Epithelial cell of prostate (primary cell): ENCODE measurements at places on chromosomes 3 and 15.

DNA sequence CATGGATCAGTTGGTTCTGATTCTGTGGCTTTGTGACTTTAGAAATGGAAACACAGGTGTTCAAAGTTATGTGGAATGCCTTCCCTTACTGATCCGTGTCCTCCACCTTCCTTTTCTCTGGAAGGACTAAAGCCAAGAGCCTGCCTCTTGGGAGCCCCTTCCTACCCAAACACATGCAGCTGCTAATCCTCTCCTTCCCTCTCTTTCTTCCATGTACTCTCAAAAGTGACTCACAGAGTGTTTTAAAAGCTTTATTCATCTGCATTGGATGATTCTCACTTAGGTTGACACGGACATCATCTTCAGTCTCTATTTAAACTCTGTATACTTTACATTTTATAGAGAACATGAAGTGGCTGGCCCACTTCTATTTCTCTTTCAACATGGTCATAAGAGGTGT, 856.5 kb upstream of the ARPP21 start:
- DNase-seq, result no peak

GRCh38 chr3:29311795-29312194, 30.9 kb downstream of the RBMS3 start:
- DNase-seq, result no peak

GRCh38 chr3:43695443-43695842, 4.7 kb downstream of the ABHD5 start:
- no peak for DNase-seq

DNA sequence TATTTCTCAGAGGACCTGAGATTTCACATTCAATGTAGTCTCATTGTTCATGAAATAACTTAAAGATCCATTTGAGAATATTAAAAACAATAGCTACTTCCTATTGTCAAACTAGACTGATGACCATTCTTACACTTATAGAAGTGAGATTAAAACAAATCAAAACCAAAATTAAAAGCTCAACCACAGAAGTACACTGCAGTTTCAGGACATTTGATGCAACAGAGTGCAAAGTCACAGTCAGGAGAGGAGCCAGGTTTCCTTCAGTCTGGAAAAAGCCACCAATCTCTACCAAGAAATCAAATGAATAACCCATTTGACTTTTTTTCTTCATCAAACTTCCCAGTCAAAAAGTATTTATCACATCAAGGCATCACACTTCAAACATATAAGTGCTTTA, 5.5 kb downstream of the CCPG1 start:
- no peak for DNase-seq

DNA sequence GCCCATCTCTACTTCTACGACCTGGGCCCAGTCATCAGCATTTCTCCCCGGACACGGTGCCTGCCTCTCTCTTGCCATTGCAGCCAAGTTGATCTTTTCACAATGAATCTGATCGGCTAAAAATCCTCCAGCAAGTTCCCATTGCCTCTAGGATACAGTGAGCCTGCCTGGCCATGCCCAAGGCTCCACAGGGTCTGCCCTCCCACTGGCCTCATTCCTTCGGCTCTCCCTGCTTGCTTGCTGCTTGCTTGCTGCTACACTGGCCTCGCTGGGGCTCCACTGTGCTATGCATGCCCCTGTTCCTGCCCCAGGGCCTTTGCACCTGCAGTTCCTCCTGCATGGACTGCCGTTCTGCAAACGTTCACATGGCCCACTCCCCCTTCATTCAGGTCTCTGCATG, 2.0 kb downstream of the ABTB1 start:
- no peak for DNase-seq

DNA sequence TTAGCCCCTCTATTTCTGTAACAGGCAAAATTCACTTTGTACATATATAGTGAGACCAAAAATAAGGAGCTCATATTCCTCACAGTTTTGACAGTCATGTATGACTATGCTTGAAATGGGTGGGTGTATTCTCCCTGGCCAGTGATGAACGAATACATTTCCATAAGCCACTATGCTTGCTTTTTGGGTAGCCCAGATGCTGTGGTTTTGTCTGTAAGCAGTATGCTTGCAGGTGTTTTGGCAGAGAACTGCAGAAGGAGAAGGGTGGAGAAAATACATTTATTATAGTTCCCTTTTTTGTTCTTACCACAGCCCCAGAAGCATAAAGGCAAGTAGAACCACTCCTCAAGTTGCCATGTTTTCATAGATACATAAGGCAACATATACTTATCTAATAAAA, 131.2 kb downstream of the RBMS3 start:
- DNase-seq, result no peak

- DNase-seq, result no peak
Observed at GRCh38 chr3:180631317-180631716, 29.4 kb downstream of the TTC14 start.

- no peak for DNase-seq
Observed at GRCh38 chr15:82848241-82848993, 39.0 kb downstream of the WHAMM start.

GRCh38 chr15:87129916-87130315, 1050.2 kb downstream of the AGBL1 start:
- no peak for DNase-seq

- DNase-seq, result no peak
Observed at GRCh38 chr3:195269375-195270078, 1.4 kb downstream of the XXYLT1 start.

GRCh38 chr3:114293838-114294535, at the start of gene TIGIT:
TIGIT (plus strand) TSS chr3:114294028; CDS start chr3:114294062, 34 bp downstream.
- DNase-seq, result no peak

- DNase-seq, result no peak
Observed at GRCh38 chr3:152256851-152257562, 11.7 kb upstream of the MBNL1 start.

DNA sequence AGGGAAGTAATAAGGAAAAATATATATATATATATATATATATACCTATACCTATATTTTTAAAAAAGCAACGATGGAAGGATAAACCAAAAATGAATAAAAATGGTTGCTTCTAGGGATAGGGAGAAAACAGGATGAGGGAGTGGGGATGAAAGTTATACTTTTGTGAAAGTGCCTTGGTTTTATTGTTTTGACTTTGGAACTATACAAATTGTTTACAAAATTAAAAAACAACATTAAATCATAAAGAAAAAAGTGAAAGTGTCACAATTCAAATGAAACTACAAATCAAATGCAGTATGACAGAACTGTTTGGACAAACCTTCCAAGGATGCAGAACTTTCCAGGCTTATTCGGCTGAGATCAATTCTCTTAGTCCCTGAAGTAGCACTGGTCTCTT, 54.4 kb downstream of the SLC24A1 start:
- DNase-seq, result no peak

DNA sequence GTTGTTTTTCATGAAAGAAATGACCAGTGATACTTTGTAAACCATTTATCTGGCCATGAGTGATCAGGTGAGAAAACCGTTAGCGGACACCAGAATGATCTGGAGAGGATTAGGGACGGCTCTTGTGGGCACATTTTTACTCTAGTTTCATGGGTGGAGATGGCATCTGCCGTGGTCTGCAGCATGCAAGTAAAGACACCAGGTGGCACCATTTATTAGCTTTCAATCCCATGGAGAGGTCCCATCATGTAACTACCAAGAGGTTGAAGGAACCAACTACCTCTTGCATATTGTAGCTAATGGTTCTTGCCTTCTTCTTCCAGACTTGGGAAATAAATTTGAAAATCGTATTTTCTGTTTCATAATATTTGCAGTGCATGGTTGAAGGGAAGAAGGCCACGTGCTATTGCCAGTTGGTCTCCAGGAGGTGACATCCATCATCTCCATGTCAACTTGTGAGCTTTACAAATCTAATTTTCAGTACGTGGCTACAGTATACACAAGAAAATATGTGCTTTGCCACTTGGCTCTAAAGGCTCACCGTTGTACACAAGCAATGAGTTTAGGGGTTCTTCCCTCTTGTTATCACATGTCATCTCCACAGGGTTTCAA, 1.5 kb upstream of the MAPKBP1 start:
- DNase-seq, result no peak

- no peak for DNase-seq
Observed at GRCh38 chr15:64766058-64766457, 9.3 kb downstream of the RBPMS2 start.

DNA sequence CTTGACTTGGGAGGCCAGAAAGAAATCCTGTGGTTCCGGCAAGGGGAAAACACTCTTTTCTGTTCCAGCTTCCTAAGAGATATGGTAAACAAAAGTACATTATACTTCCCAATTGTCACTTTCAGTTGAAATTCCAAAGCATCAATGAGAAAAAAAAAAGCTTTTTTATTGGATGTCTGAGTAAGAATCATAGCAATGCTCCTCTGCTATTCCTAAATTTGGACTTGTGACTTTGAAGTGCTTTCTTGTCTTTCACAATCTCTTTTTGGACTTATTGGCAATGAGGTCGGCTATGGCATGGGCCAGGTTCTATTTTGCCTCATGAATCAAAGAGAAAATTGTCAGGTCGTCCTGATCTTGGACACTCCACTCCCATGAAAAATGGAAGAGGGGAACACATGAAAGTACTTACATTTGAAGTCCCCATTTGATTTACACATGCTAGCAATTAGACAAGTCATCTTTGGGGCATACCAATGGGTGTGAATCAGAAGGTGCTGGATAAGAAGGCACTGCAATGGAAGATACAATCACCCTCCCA, 170.5 kb downstream of the GREM1 start:
- DNase-seq, result no peak

- no peak for DNase-seq
Observed at GRCh38 chr3:32089476-32089875, 16.9 kb upstream of the GPD1L start.

- DNase-seq, result no peak
Observed at GRCh38 chr3:119990888-119991287, 103.4 kb downstream of the GSK3B start.

DNA sequence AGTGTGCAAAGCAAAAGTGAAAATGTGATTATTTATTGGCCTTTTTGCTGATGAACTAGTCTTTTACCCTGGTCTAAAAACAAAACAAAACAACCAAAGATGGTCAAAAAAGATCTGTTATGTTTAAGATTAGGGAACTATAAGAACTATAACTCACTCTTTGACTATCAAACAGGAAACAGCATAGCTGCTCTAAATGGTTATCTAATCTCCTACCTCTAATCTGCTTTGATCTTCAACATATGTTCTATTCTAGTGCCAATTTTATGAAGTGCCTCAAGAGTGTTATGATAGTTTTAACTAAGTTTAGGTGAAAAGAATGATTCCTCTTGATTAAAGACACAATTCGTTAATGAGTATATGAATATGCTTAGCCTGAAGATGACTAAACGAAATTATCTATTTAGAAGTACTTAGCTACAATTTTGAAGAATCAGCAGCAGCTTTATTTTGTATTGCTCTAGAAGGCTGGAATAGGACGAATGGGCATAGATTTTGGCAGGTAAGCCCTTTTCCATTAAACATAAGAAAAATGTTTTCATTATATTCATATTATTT, 46.0 kb downstream of the SETD2 start:
- no peak for DNase-seq

GRCh38 chr3:187264911-187265310, 26.6 kb downstream of the MASP1 start:
- no peak for DNase-seq

DNA sequence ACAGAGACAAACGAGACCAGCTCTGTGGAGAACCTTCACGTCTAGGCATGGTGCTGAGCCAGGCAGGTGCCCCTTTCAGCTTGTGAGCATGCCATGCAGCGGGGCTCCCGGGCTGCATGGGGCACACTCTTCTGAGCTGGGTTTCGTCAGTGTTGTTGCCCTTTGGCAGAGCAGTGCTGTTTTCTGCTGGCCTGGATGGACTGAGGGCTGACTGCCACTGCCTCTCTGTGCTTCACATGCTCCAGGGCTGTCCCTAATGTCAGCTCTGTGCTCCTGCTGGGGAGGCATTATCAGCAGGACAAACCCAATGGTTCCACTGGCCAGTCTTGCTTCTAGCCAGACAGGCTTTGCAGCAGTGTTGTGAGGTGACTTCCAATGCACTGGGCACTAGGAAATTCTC, 9.5 kb downstream of the GASK1A start:
- DNase-seq, result no peak

- no peak for DNase-seq
Observed at GRCh38 chr15:34802371-34802770, 7.0 kb upstream of the ACTC1 start.

- DNase-seq, result peak; percentile 22
Observed at GRCh38 chr3:100993309-100993708, at the start of gene ABI3BP. ABI3BP (minus strand) TSS chr3:100993421; CDS start chr3:100993384, 37 bp downstream.

DNA sequence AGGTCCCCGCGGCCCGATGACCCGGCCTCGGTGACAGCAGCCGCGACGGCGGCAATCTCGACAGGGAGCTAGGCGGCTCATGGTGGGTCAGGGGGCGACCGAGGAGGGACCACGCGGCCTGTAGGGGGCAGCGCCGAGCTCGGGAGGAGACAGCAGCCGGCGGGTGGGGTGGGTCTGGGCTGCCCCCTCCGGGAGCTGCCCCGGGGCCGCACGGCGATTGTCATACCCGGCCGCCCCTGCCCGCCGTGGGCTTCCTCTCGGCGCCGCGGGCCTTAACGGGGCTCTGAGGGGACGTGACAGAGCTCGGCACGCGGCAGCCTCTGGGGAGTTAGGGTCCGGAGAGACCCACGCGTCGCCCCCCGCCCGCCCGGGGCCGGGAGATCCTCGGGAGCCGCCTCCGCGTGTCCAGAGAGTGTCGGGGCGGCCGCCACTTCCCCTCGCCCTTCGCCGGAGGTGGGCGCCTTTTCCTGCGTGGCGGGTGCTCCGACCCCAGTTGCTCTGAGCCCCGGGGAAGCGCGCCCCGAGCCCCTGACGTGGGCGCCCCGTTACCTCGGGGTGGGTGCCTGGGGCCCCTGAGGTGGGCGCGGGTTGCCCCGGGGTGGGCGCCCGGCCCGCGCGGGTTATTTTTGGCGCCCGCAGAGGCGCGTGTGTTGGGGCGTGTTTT, 539 bp upstream of the PLCL2 start:
- DNase-seq, result no peak

DNA sequence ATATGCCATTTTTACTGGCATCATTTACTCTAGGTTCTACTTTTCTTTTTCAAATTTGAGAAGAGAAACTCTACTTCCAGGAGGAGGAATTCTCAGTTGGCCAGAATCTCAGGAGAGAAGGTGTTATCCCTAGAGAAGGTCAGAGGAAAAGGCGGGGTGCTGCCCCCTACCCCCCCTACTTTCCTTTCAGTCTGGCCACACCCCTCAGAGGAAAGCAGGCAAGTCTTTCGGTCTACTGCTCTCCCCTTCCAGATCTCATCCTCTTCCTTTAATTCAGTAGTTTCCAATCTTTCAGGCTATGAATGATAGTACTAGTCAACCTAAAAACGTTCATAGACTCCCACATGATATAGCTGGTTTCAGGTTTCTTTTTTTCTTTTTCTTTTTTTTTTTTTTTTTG, 366.5 kb upstream of the TBL1XR1 start:
- no peak for DNase-seq

- no peak for DNase-seq
Observed at GRCh38 chr3:142888099-142888480, 793 bp downstream of the PCOLCE2 start.
